ENCODE measurements at places on chromosomes 11 and 22.
A peak's percentile ranks its signal among the peaks of the same experiment; 100 is the strongest.

- no peak for DNase-seq
Measured at GRCh38 chr11:69943506-69943905, 124.3 kb upstream of the FGF3 start.

DNA sequence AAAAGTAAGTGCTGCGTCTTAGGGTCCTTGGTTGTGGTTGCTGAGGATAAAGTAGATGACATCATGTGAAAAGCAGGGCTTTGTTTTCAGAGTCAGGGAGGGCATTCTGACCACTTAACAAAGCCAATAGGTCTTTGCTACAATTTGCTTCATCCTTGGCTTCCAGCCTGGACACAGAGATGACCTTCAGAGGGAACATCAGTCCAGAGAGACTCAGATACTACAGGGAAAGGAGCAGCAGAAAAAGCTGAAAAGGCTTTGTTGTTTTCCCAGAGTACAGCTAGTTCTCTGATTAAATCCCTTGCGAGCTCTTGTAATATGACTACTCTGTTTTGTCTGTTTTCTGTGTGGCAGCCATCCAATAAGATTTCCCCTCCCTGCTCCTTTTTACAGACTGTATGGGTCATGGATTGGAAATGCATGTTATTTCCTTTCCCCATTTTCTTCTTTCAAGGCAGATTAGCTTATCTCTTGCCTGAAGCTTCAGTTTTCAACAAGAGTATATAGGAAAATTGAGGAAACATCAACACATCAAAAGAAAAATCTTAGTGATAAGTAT lies 31.9 kb downstream of the ATG13 start:
- DNase-seq = no peak

- no peak for DNase-seq
Measured at GRCh38 chr22:50578776-50579310, 616 bp upstream of the CPT1B start.

- DNase-seq = no peak
Measured at GRCh38 chr11:134060316-134060715, 8.6 kb upstream of the JAM3 start.

DNA sequence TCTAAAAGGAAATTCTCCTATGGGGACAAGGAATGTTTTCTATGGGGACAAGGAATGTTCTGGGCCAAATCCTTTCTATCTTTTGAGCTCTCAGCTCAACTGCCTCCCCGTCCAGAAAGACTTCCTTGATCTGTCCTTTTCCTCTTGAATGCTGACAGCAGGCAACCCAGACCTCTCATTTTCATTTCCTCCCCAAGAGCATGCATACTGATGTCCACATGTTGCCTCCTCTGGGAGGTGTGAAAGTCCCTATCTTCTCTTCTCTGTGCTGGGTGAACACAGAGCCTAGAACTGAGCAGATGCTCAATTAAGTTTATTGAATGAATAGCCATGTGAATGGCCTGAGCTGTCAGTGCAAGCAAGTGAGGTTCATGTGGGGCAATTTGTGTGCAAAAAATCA lies 331.9 kb upstream of the NARS2 start:
- no peak for DNase-seq

DNA sequence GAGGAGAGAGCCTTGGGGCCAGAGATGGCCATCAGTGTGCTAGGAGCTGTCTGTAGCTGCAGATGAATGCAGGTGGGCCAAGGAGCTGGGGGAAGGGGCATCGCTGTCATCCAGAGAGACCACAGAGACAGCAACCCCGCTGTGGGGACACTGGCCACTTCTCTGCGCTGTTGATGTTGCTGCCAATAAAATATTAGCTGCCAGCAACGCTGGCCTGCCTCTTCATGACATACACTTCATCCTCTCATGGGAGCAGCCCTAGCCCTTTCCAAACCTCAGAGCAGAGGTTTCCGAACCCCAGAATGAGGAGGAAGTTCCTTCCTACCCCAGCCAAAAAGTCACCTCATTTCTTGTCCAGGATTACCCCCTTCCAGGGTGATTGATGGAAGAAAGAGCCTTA lies 106.2 kb downstream of the PARVA start:
- no peak for DNase-seq

- no peak for DNase-seq
Measured at GRCh38 chr22:46267431-46268279, at the start of gene TTC38. TSS of gene TTC38 (plus strand) at chr22:46268008. CDS start at chr22:46268040, 32 bp downstream.

GRCh38 chr11:67314218-67314617 lies 10.9 kb downstream of the SSH3 start:
- DNase-seq = no peak

GRCh38 chr11:72406540-72407527 lies 27.5 kb downstream of the CLPB start:
- DNase-seq = no peak

GRCh38 chr11:42770444-42771065 lies 541.2 kb upstream of the API5 start:
- DNase-seq = no peak

- DNase-seq = no peak
Measured at GRCh38 chr22:50715776-50716175, 22.2 kb upstream of the ACR start.

DNA sequence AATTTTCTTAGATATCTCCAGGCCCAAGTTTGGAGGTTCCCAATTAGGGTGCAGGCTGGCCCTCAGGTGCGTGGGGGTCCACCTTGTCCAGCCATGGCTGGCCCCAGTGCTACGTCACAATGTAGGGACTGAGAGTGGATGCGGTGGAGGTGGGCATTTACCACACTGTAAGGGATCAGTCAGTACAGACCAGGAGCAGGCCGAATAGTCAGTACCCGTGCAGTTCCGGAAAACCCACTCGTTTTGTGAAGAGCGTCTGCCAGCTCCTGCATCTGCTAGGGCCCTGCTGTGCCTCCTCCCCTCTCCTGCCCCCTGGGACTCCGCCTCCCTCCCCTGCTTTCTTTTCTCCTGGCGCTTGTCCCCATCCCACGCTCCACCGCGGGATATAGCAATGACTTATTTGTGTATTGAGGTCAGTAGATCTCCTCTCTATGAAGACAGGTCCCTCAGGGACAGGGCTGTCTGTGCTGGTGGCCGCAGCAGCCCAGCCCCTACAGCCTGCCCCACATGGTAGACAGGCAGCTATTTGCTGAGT lies 50.4 kb upstream of the SEPTIN5 start:
- no peak for DNase-seq

- DNase-seq = no peak
Measured at GRCh38 chr22:48950151-48950915, 877.3 kb downstream of the BRD1 start.

DNA sequence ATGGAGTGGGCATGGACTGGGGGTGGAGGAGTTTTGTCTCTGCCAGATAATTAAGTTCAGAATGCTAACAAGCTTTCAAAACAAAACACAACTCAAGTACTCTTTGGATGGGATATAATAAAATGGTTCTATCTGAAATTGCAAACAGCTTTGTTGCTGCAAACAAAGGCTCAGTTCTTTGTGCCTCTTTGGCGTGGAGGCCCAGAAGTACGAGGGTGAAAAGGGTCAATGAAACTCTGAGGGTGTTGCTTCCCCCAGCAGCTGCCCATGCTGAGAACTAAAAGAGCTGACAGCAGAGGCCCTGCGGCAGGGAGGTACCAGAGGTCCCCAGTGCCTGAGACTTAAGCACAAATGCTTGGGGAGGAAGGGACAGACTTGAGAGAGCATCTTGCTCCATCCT lies 26.5 kb upstream of the IGSF22 start:
- DNase-seq = no peak

GRCh38 chr11:65069217-65069616 lies 10.9 kb upstream of the NAALADL1 start:
- DNase-seq = no peak

DNA sequence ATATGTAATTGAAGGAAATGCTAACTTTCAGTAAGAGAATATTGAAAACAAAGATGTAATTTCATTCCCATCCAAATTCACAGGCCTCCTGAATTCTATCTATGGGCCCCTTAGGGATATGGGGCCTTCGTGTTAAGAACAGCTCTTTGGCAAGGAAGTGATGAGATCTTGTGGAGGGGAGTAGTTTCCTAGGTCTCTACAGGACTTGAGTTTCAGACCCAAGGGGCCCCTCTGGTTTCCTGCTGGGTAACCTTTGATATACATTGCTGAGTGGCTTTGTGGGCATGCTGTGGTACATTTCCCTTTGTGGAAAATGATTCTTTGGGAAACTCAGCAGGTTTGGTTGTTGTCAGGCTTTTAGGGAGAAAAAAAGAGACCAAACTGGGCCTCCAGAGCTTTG lies 6.2 kb downstream of the STIM1 start:
- DNase-seq = no peak

GRCh38 chr11:35139722-35140282 lies 831 bp downstream of the CD44 start:
- DNase-seq = no peak

DNA sequence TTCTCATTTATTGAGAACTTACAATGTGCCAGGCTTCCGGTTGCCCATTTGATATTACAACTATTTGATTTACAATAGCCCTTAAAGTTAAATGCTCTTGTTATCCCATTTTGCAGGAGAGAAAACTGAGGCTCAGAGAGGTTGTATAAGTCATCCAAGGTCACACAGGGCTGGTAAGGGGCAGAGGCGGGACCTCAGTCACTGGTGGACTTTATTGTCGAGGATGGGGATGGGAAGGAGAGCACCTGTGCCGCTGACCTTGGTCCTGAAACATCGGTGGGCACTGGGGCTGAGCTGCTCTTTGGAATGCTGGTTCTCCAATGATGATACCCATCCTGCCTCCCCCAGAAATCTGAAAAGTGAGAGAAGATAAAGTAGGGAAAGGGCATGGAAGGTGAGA lies 265.4 kb downstream of the MIAT start:
- no peak for DNase-seq

DNA sequence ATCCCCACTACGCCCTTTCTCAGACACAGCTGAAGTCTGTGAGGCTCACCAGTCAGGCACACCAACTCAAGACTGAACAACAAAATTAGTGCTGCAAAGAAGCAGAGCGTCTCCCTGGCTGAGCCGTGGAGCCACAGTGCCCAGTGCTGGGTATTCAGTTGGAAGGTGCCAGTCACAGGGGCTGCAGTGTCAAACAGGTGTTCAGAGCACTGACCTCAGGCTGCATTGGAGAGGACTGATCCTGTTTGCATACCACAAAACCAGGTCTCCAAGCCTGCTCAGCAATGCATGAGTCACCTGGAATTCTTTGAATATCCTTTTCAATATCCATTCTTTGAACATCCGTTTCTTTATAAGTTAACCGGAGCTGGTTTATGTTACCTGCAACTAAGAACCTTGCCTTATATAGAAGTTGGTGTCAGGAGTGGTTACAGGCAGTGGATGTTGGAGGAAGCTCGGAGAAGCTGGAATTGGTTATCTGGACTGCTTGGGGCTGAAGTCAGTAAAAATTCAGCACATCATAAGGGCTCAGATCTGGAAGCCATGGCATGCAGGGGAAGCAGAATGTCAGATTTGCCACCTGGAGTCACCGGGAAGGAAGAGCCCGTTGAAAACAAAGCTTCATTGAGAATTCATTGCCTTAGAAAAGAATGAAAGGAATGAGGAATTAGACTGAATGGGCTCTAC lies 30.3 kb downstream of the PDGFB start:
- no peak for DNase-seq

- DNase-seq = no peak
Measured at GRCh38 chr11:78365381-78365792, 52.2 kb downstream of the GAB2 start.

- DNase-seq = no peak
Measured at GRCh38 chr11:28536504-28537267, 428.5 kb downstream of the METTL15 start.

DNA sequence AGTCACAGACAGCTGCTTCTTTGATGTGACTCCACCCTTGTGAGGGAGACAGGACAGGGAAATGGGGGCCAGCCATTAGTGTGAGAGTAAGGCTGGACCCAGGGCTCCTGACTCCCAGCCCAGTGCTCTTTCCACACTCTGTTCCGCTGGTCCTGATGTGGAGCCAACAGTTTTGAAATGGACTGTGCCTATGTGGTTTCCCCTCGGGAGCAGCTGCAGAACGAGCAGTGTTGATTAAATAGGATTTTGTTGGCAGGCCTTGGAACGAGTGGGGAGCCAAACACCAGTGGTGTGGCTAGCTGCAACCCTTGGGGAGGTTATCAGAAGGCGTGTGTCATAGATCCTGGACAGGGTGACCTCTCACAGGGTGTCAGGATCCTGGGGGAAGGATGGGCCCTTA lies 66.5 kb upstream of the AMPD3 start:
- DNase-seq = no peak

DNA sequence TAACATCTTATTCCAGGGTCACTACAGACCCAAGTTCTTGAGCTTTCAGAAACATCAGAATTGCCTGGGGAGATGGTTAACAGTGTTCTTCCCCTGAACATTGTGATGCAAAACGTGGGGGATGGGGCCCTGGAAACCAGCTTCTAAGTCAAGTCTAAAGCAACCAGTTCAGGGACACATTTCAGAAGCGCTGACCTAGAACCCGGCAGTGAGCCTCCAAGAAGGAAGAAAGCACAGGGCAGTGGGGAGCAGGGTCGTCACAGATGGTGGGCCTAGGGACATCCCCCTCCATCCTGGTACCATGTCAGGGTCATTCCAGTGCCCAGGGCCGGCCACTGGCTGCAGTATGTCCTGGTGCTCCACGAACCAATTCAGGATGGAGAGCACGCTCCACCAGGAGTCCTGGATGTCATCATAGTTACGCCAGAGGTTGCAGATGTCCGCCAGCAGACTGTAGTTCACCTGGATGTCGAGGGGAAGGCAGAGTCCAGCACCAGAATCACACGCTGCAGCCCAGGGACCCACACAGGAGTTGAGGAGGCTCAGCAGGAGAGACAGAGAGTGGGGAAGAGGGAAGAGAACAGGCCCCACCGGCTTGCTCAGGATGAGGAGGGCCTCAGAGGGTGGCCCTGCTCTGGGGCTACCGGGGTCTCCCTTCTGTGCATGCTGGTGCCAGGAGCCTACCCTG lies 5.0 kb downstream of the NAGA start:
- DNase-seq = no peak

DNA sequence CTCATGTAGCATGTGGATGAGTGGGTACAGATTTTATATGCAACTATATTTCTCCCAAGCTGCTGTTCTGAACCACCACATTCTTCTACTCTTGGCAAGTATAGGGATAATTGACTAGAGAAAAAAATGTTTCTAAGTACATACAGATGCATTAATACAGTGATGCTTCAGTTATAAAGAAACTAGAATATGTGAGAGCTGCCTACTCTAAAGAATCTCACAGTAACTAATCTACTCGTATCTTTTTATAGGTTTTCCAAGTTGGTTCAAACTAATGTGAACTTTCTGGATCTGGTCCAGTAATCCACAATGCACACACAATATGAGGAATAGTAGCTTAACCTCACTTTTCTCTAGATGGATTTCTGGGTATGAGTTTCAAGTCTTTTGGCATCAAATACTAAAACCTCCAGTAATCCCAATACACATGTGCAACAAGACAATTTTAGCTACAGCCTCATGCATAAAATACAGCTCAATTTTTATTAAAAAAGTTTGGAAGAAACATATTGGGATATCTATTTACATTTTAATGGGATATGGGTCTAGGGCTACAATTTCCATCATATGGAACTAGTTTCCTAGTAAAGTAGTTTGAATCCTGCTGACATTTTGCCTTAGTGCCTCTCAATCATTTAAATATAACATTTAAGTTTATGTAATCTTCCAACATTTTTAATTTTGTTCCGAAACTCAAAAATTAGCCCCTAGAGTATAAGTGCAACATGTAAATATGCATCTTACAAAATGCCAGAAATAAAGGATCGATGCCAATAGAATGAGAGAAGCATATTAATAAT lies 2209.7 kb downstream of the LRRC4C start:
- no peak for DNase-seq

GRCh38 chr11:21511835-21512440 lies 680.9 kb upstream of the ANO5 start:
- peak; percentile 1 for DNase-seq

- no peak for DNase-seq
Measured at GRCh38 chr11:21933095-21933494, 259.8 kb upstream of the ANO5 start.

GRCh38 chr22:37163575-37164504 lies 14.1 kb upstream of the IL2RB start:
- DNase-seq = peak; percentile 60
